ENCODE measurements at places on chromosomes 3 and 15.

DNA sequence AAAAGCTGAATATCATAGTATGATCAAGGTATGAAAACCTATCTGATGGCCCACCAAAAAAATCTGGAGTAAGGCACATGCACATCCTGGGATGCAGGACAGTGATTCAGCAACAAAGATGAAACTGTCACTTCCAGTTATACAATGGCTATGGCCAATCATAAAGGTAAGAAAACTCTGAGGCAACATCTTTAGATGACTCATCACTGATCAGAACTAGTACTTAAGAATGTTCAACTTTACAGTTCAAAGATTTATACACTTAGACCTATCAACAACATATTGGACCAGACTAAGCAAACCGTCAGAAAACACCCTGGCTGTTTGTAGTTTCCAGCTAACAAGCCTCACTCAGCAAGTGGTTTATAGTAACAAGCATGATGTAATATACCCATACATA, 21.3 kb upstream of the PLCH1 start:
- DNase-seq, result no peak

- DNase-seq, result no peak
These were observed 12.9 kb upstream of the SNRK start for GRCh38 chr3:43273416-43273815.

DNA sequence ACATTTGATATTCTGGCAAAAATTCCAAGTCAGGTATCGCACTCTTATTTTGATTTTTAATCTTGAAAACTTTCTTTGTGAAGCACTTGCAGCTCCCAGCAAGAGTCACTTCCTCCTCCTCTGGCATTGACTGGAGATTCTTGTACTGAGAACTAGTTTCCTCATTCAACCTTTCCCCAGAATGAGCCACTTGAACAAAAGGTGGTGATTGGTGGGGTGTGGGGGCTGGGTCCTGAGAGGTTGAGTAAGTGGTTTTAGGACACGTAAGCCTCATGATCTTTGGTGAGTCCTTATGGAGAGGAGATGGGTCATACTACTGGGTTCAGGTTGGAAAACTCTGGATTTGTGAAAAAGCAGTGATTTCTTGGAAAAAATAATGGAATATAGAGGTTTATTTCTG, 32.3 kb upstream of the ONECUT1 start:
- no peak for DNase-seq

GRCh38 chr3:158107605-158108444, 1.6 kb upstream of the SHOX2 start:
- no peak for DNase-seq

DNA sequence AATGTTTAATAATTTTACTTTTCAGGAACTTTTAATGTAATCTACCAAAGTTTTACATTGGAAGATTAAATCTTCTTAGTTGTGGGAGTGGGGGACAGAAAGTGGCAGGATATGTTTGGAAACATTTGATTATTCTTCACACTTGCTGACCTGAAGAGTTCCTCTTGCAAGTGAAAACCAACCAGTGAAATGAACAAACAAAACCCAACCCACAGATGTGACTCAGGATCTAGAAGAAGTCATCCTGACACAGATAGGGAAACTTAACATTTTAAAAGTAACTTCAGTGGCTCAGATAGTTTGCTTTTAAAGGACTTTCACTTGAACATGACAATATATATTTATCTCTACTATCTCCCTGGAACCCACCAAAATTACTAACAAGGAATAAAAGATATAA, 55.4 kb downstream of the ASTE1 start:
- DNase-seq, result no peak

DNA sequence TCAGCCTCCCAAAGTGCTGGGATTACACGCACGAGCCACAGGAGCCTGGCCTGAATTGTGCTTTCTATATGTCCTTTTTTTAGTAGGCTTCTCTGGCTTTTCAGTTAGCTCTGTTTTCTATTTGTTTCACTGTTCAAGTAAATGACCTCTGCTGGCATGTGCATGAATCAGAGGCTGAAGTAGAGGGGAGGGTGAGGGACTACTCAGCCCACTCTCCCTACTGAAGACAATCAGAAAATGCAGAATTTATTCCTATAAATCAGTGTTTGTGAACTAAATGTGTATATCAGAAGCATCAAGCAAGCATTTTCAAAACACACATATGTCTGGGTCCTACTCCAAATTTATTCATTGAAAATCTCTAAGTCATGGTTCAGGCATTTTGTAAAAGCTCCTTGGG, 45.0 kb downstream of the ZMAT3 start:
- DNase-seq, result no peak

- no peak for DNase-seq
These were observed 36.0 kb upstream of the IDH2 start for GRCh38 chr15:90138071-90138833.

GRCh38 chr3:86828751-86829150, 162.2 kb downstream of the VGLL3 start:
- DNase-seq, result no peak

- DNase-seq, result no peak
These were observed 24.5 kb upstream of the TOP2B start for GRCh38 chr3:25689226-25689625.

GRCh38 chr15:84828086-84828908, 11.1 kb downstream of the ALPK3 start:
- no peak for DNase-seq

GRCh38 chr3:161163297-161163696, 57.8 kb upstream of the NMD3 start:
- DNase-seq, result no peak

GRCh38 chr15:52112203-52112750, 298 bp downstream of the BCL2L10 start:
- no peak for DNase-seq

GRCh38 chr15:82040862-82041261, 5.0 kb downstream of the MEX3B start:
- no peak for DNase-seq
